SJSA1 (cell line): ENCODE measurements at places on chromosomes 7 and 10.
A peak's percentile ranks its signal among the peaks of the same experiment; 100 is the strongest.

GRCh38 chr7:100396421-100396982 lies 23.2 kb downstream of the PILRA start:
- DNase-seq = no peak
- peaks cover 40% of the 10 kb centered on the region for H3K27me3 ChIP-seq
- H3K4me1 ChIP-seq = no peaks in the 10 kb centered on the region
- H3K36me3 ChIP-seq = no peaks in the 10 kb centered on the region

- no peaks in the 10 kb centered on the region for H3K27me3 ChIP-seq
- DNase-seq = no peak
- H3K36me3 ChIP-seq = no peaks in the 10 kb centered on the region
These were observed 411.6 kb downstream of the RPS24 start for GRCh38 chr10:78445308-78445707.

DNA sequence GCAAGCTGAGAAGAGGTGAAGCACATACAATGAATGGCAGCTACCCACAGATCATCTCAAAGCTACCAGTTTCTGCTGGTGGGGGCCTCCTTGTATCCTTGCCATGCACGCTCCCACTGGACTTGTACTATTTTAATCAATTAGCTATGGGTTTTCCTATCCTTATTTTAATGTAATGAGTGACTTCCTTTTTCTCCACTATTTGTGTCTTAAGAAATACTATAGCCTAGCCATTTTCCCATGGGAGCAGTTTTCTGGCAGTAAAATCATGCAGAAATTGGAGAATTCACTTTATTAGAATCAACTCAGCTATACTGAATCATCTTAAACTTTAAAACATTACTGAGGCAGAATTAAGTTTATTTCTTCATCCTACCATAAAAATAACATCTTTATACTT lies 73.5 kb downstream of the CTNNA3 start:
- no peak for DNase-seq
- H3K4me1 ChIP-seq = peaks cover 5% of the 10 kb centered on the region; the same call in 1 of the 2 replicates
- no peak overlapping the region for H3K27ac ChIP-seq

DNA sequence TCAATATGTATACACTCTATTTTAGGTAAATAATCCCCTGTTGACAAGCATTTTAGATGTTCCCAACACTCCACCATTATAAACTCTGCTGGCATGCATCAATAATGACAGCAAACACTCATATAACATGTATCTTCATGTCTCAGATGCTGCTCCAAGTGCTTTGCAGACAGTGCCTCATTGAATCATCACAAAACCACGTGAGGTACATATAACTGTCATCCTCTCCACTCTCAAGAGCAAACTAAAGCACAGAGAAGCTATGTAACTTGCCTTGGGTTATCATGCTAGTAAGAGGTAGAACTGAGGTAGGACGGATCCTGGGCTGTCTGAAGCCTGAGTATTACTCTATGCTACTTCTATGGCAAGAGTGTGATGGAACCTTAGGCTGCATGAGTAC lies 72.5 kb upstream of the GSDME start:
- 0 out of 2 replicates have a peak, but pooled peaks cover 2% of the 10 kb centered on the region for H3K36me3 ChIP-seq
- H3K27ac ChIP-seq = no peak overlapping the region
- no peaks in the 10 kb centered on the region for H3K27me3 ChIP-seq
- H3K4me1 ChIP-seq = peaks cover 69% of the 10 kb centered on the region
- DNase-seq = no peak

GRCh38 chr10:67173787-67174186 lies 248.0 kb downstream of the LRRTM3 start:
- no peaks in the 10 kb centered on the region for H3K27me3 ChIP-seq
- no peak for DNase-seq
- H3K27ac ChIP-seq = no peak overlapping the region
- no peak overlapping the region for H3K4me3 ChIP-seq

DNA sequence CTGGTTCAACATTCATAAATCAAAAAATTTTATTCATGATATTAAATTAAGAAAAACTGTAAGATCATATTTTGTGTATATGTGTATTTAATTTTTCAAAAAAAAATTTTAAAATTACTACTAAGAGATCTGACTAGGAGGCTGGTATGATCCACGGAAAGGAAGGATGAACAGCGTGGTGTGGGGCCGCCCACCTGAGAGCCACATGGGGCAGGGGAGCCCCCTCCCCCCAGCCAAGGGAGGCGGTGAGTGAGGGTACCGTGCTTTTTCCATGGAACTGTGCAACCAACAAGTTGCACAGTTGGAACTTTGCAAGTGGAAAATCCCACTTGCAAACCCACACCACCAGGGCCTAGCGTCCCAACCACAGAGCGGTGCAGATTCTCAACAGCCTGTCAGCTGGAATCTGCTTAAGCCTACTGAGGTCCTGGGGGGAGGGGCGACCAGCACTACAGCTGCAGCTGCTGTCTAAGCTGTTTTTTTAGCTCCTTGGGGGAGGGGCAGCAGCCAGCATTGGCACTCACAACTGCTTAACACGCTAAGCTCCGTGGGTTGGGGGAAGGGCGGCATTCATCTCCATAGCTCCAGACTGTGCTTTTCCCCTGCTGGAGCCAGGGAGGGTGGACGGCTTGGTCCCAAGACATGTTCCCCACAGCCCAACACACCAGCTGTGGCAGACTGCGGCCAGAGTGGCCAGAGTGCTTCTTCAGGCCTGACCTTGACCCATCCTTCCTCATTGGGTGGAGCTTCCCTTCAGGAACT lies 94.2 kb upstream of the IGFBP3 start:
- no peaks in the 10 kb centered on the region for H3K27me3 ChIP-seq
- H3K4me3 ChIP-seq = no peak overlapping the region
- no peak for DNase-seq
- H3K36me3 ChIP-seq = no peaks in the 10 kb centered on the region
- H3K27ac ChIP-seq = no peak overlapping the region

DNA sequence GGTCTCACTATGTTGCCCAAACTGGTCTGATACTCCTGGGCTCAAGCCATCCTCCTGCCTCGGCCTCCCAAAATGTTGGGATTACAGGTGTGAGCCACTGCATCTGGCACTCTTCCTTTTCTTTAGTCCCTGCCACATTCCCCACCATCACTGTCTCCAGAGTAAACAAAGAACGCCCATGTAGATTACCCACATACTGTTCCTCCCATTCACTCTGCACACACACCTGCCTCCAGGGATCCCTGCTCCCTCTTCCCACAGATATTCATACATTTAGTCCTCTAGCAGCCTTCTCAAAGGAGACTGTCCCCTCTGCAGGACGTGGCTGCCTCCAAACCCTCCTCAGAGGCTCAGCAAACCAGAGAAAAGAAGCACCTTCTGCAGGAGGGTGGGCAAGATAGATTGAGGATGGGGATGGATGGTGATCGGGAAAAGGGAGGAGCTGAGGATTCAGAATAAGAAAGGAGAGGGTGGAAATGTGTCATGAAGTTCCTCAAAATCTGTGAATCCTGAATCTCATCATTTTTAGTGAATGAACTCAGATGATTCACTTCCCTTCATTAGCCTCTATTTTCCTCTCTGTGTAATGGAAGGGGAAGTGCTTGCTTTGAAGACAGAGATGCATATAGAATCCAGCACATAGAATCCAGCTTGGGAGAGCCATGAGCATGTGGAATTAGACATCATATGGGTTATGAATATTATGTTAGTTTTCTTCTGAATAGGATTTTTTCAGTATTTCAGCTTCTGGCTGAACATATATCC lies 5.5 kb upstream of the PLAU start:
- no peaks in the 10 kb centered on the region for H3K36me3 ChIP-seq
- no peak overlapping the region for H3K4me3 ChIP-seq
- peaks cover 60% of the 10 kb centered on the region for H3K4me1 ChIP-seq
- DNase-seq = no peak

DNA sequence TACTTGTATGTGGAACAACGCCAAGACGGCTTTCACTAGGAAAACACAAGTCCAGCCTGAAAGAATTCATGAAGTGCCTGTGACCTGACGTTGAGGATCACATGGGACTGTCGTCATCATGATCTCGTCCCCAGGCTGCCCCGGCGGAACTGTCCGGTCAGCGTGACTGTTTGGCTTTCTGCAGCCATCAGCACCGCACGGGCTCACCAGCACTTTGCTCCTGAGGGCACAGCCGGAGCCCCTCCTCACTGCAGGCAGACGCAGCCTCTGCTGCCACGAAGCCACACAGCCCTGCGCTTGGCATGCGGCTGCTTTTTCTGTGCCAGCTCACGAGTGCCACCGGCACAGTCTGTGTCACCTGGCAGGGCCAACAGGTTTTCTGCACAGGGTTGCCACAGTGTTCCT lies 9.4 kb upstream of the GET4 start:
- no peak overlapping the region for H3K4me3 ChIP-seq
- H3K27me3 ChIP-seq = no peaks in the 10 kb centered on the region
- DNase-seq = no peak
- H3K4me1 ChIP-seq = no peaks in the 10 kb centered on the region
- no peak overlapping the region for H3K27ac ChIP-seq
- H3K36me3 ChIP-seq = peaks cover 60% of the 10 kb centered on the region

GRCh38 chr10:85658518-85658917 lies 708.1 kb downstream of the GRID1 start:
- DNase-seq = no peak
- no peaks in the 10 kb centered on the region for H3K27me3 ChIP-seq

- no peaks in the 10 kb centered on the region for H3K36me3 ChIP-seq
- no peak overlapping the region for H3K27ac ChIP-seq
- no peak for DNase-seq
- H3K4me1 ChIP-seq = no peaks in the 10 kb centered on the region
- H3K4me3 ChIP-seq = no peak overlapping the region
- H3K27me3 ChIP-seq = peaks cover 39% of the 10 kb centered on the region
These were observed 1.2 kb downstream of the CLDN3 start for GRCh38 chr7:73768641-73769480.

DNA sequence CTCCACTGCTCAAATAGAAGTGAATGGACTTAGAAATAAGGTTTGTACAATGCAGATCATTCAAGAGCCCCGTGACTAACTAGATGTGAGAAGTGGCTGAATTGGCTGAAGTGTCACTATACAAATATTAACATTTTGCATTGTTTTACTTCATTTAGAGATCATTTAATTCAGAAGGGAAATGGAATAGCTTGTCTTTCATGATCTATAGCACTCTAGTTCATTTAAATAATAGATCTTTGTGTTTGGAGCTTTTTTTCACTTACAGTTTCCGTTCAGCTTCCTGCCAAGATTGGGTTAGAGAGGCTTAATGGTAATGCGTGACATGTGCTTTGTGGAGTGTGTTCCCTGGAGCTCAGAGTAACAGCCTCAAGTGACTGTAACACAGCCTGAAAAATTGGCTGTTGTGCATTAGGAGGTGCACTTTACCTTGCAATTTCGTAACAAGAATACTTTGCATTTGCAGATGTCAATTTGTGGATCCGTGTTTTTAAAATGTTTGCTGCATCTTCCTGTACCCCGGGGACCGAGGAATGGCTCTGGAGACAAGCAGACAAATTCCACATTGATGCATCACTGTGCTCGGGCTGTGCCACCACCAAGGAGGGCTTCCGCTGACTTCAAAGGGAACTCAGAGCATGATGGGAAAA lies 170.3 kb downstream of the NRP1 start:
- H3K36me3 ChIP-seq = no peaks in the 10 kb centered on the region
- peaks cover 38% of the 10 kb centered on the region for H3K4me1 ChIP-seq
- peak; percentile 72 for DNase-seq
- peak overlapping the region; percentile 46 for H3K27ac ChIP-seq
- H3K4me3 ChIP-seq = no peak overlapping the region

- no peaks in the 10 kb centered on the region for H3K27me3 ChIP-seq
- no peak for DNase-seq
- H3K4me1 ChIP-seq = no peaks in the 10 kb centered on the region
- no peak overlapping the region for H3K27ac ChIP-seq
- no peaks in the 10 kb centered on the region for H3K36me3 ChIP-seq
These were observed 418.7 kb downstream of the GLRX3 start for GRCh38 chr10:130554701-130555410.

- no peak overlapping the region for H3K4me3 ChIP-seq
- peaks cover 9% of the 10 kb centered on the region for H3K36me3 ChIP-seq
- peaks cover 30% of the 10 kb centered on the region for H3K4me1 ChIP-seq
- H3K27me3 ChIP-seq = no peaks in the 10 kb centered on the region
- peak; percentile 28 for DNase-seq
These were observed 26.8 kb downstream of the ADD3 start for GRCh38 chr10:110034596-110034995.

DNA sequence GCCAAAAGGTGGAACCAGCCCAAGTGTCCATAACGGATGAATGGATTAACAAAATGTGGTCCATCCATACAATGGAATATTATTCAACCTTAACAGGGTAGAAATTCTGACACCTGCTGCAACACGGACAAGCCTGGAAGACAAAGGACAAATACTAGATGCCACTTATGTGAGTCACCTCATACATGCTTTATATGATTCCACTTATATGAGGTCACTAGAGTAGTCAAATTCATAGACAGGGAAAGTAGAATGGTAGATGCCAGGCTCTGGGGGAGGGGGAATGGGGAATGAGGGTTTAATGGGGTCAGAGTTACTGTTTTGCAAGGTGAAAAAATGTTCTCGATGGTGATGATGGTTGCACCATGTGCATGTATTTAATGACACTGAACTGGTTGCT lies 34.0 kb upstream of the CYTH3 start:
- no peaks in the 10 kb centered on the region for H3K36me3 ChIP-seq
- H3K27ac ChIP-seq = peak overlapping the region; percentile 38
- H3K4me1 ChIP-seq = peaks cover 51% of the 10 kb centered on the region
- no peaks in the 10 kb centered on the region for H3K27me3 ChIP-seq
- peak; percentile 73 for DNase-seq

DNA sequence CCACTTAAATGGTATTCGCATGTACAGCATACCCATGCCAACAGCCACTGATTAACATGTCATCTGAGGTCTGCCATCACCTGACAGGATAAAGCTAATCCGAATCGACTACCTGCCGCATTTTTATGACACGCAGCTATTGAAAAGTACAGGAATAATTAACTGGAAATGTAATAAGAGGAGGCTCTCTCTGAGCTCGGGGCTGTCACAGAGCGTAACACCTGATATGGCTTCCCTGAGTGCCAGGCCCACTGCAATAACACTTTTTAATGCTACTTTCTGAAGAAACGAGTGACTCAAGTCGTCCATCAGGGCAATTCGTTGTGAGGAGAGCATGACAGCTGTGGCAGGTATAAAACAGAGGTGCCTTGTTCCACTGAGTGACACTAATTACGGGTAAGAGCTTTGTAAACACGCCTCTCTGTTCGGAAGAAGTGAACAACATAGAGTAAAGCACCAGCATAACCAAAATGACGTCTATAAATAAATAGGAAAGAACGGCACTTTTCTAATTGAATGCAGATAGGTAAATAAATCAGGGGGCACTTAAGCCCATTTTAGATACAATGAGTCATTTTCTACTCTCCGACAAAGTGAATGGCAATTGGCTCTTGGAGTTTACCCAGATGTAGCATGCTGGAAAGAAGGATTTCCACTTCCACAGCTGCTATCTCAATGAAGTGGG lies 56.5 kb upstream of the CREB5 start:
- peaks cover 8% of the 10 kb centered on the region for H3K4me1 ChIP-seq
- no peak for DNase-seq

GRCh38 chr7:66258409-66258808 lies 53.3 kb downstream of the TPST1 start:
- no peak for DNase-seq
- H3K36me3 ChIP-seq = no peaks in the 10 kb centered on the region
- H3K27ac ChIP-seq = no peak overlapping the region
- no peak overlapping the region for H3K4me3 ChIP-seq
